Mesenteric fat pad (tissue), 1 donor: ENCODE measurements at places on chromosomes 2 and 18. TPM values are rescaled to one million over a fixed set of nuclear protein-coding genes. Genes with fewer than 3 reads are reported as not detected.

The ALPG gene
- total RNA-seq = not detected

The IL36A gene
- total RNA-seq = not detected

The EMILIN2 gene
- total RNA-seq = 37.2 TPM

The SERPINB7 gene
- not detected for total RNA-seq

The DNAJC5G gene
- not detected for total RNA-seq

The GALNT5 gene
- total RNA-seq = not detected

The SP140 gene
- 2.6 TPM for total RNA-seq

The CYP26B1 gene
- total RNA-seq = 41.9 TPM

The FAHD2A gene
- total RNA-seq = 18.5 TPM

The PAIP2B gene
- 1.3 TPM for total RNA-seq

The GREB1L gene
- 8.6 TPM for total RNA-seq

GRCh38 chr2:38620282-38620977 is 17.7 kb upstream of the HNRNPLL start:
- no peak for DNase-seq

GRCh38 chr18:42756214-42756613 is 359.3 kb downstream of the RIT2 start:
- DNase-seq = no peak

GRCh38 chr2:67836866-67837265 is 225.9 kb downstream of the C1D start:
- no peak for DNase-seq

- DNase-seq = no peak
Observed at GRCh38 chr2:237955640-237956401, 11.0 kb upstream of the UBE2F start.

- no peak for DNase-seq
Observed at GRCh38 chr2:120556911-120557310, 178.8 kb upstream of the GLI2 start.

GRCh38 chr2:50374117-50374516 is 657.8 kb downstream of the NRXN1 start:
- DNase-seq = no peak

DNA sequence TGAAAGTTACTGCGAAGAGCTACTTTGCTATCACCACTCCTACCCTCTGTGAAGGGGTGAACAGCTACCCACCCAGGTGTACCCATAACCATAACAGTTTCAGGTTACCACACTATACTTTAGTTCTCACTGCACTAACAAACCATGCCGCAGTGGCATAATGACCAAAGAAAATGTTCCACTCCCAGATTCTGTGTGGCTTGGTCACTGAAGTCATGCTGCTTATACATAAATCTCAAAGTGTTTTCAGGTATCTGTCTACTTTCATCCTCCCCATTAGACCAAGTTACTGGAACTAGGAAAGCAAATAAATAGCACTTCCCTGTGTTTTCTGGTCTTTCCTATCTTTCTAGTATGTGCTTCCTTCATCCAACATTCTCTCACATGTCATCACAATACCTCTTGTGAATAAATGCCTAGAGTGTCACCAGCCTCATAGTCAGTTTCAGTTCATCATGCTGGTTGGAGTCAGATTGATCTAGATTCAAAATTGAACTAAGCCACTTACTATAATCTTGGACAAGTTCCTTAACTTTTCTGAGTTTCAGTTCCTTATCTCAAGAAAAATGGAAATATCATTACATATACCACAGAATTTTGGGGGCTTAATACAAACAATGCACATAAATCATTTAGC is 293.6 kb downstream of the FSIP2 start:
- DNase-seq = no peak

- DNase-seq = no peak
Observed at GRCh38 chr2:35708411-35708923, 647.1 kb upstream of the CRIM1 start.

DNA sequence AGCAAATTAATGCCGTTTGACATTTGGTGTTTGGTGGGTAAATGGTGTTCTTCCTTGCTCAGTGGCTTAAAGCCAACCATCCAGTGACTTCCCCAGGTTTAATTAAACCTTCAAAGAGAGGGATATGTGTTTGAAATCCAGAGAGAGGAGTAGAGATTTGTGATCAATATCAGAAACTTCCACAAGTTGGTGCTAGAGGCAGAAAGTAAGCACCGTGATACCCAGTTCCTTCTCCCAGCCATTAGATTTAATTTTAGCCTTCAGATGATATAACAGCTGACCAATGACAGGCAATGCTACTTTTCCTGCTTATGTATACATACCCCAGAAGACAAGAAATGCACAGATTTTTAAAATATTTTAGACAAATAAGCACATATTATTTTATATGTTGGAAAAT is 398.5 kb downstream of the CDH2 start:
- no peak for DNase-seq

DNA sequence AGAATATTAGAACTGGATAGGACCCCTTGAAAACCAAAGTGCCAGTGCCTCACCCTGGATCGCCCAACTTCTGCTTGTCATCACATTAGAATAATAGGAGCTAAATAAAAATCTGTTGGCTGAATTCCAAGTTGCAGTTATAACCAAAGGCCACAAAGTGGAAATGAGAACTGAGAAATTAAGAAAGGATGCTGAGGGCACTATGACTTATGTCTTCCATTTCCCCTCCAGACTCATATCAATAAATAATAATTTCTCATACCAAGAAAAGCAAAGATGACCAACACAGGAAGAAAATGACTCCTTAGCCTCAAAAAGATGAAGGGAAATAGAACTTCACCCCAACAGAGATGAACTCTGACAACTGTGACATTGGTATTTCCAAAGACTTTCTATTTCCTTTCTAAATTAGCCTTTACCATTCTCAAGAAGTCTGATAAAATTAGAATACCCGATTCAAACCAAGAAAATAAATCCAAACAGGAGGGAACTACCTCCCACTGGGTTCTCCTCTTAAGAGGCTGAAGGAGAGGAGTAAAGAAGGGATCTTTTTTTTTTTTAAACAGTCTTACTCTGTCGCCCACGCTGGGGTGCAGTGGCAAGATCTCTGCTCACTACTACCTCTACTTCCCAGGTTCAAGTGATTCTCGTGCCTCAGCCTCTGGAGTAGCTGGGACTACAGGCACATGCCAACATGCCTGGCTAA is 46.5 kb upstream of the EPG5 start:
- DNase-seq = no peak

- DNase-seq = no peak
Observed at GRCh38 chr18:7616661-7617060, 49.5 kb downstream of the PTPRM start.

- DNase-seq = no peak
Observed at GRCh38 chr18:74546751-74547530, 12.6 kb downstream of the CNDP1 start.

DNA sequence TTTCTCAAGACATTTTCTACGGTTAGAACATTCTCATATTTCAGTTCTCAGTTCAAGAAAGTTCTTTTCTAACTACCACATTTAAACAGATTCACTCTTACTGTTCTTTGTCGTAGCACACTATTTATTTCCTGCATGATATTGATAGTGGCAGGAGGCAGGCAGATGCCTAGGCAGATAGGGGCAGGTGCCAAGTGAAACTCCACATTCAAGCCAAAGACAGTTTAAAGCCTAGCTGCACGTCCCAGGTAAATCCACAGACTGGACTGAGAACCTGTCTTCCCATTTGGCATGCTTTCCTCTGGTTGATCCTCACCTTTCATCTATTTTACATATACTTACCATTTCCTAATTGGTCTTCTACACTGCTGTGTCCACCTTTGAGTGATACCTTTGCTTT is 359.3 kb downstream of the TMX3 start:
- DNase-seq = no peak

DNA sequence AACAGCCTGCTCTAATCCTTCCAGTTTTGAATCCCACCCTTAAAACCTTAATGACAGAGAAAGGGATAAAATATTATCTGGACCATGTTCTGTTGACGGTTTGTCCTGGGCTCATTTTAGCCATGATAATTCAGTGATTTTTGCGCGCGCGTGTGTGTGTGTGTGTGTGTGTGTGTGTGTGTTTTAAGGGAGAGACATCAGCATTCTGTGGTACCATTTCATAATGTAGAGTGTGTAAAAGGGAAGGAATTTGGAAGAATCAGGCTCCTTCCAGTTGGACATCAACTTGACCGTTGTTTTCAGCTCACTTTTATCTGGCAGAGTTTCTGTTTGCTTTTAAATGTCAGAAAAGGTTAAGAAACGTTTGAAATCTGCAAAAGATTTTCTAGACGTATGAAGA is 535.5 kb downstream of the TNS1 start:
- no peak for DNase-seq

GRCh38 chr2:19611491-19612332 is 253.3 kb upstream of the OSR1 start:
- DNase-seq = no peak

- no peak for DNase-seq
Observed at GRCh38 chr18:46374850-46375249, 270.7 kb downstream of the HAUS1 start.

DNA sequence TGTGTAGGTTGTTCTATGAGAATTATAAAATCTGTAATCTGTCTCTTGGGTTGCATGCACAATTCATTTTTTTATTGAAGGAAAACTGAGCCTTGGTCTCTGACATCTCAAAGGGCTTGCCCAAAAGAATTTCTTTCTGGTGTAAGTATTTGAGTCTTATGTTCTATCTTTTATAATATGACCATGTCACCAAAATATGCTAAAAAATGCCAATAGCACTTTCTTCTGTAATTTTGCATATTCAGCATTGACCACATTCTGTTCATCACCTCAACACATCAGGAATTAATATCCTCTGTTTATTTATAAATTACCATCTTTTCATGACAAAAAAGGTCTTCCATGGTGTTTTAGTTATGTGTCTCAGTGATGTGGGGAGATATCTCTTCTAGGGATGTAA is 268.7 kb upstream of the TCF4 start:
- no peak for DNase-seq

- peak; percentile 65 for DNase-seq
Observed at GRCh38 chr2:128363934-128364361, 45.3 kb upstream of the HS6ST1 start.

DNA sequence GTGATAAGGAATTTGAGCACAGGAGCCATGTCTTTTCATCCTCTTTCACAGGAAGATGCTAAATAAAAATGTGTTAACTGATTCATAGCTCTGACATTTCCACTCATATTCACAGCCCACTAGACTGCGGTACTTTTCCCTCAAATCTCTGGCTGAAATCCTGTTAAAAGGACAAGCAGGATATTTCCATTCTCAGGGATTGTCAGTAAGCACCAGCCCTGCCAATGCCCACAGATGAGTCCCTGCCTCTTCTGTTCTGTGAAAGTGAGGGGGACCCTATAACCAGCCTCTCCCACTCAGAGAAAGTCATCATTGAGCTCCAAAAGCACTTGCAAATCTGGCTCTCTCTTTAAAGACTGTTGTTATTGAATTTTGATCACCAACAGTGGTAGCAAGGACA is 440.5 kb downstream of the SETBP1 start:
- no peak for DNase-seq

DNA sequence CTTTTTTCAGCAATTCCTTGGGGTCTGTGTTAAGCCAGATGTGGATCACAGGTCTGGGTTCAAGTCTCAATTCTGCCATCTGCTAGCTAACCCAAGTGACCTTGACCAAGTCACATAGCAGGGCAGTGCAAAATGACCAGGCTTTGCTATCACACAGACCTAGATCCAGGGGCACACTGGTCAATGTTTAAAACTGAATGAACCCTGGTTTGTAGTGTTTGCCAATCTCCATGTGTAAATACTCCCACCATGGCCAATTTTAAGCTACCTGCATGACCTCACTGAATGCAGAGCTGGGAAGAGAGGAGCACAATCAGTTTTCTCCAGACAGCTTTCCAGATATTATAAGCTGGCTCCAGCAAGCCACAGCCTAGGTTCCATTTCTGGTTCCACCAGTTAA is 142.9 kb downstream of the CHST9 start:
- no peak for DNase-seq

GRCh38 chr18:44526705-44527415 is 153.8 kb upstream of the SETBP1 start:
- DNase-seq = no peak

- no peak for DNase-seq
Observed at GRCh38 chr18:33239298-33239697, 201.2 kb downstream of the CCDC178 start.

DNA sequence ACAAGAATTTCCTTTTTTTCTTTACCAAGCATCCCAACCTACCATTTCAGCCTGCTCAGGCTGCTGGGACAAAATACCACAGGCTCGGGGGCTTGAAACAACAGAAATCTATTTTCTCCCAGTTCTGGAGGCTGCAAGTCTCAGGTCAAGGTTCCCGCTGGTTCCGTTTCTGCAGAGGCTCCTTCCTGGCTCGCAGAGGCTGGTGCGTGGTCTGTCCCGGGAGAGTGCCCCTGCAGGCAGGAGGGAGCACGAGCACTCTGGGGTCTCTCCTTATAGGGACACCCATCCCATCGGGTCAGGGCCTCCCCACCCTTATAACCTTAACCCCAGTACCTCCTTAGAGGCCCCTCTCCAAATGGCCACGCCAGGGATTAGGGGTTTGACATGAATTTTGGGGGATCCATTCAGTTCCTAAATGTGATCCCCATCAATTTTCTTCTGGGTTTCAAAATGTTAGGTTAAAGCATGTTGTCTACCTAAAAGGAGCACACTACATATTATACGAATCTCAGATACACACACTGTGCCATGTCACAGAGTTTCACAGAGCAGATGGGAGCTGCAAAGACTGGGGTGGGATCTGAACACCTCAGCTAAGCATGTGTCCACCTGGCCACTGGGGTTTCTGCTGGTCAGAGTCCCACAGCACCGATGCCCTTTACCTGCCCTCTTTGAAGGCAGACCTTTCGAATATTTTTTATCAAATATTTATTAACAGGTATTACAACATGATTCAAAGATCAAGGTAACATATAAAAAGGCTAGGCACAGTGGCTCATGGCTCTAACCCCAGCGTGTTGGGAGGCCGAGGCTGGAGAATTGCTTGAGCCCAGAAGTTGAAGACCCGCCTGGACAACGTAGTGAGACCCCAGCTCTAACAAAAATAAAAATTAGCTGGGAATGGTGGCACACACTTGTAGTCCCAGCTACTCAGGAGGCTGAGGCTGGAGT is 17.6 kb upstream of the ADI1 start:
- no peak for DNase-seq

- no peak for DNase-seq
Observed at GRCh38 chr18:6797171-6797570, 67.7 kb downstream of the ARHGAP28 start.

GRCh38 chr2:128606837-128607236 is 288.2 kb upstream of the HS6ST1 start:
- peak; percentile 76 for DNase-seq

GRCh38 chr18:12327510-12328178 is 19.6 kb downstream of the TUBB6 start:
- peak; percentile 92 for DNase-seq

DNA sequence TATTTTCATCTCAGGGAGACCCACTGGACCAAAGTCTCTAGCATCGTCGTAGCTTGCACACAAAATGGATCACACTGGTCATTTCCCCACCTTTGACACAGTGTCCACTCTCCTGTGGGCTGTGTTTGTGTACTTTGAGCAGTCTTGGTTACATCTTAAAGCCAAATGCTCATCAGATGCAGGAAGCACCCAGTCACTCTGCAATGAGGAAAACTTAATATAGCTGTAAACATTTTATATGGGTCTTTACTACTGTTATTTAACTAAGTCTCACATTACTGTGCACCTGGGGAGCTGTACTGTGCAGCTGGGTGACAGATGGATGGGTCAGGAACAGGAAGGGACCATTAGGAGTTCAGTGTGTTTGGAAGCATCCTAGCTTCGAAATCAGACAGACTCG is 109.0 kb upstream of the CXCR4 start:
- DNase-seq = no peak
